G401 (cell line): ENCODE measurements at places on chromosomes 5 and 9.

DNA sequence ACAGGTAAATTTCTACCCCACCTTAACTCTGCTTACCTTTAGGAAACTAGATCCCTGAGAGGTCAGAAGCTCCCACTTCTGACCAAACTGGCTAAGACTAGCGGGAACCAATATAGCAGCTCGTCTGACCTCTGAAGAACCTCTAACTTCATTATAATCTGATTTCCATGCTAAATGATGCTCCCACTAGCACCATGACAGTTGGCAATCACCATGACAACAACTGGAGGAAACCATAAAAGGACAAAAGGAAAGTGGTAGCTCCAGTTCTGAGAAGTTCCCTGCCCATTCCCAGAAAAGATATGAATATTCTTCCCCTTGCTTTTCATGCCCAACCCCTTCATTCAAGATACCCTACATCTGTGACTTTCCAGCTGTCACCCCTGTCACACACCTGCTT lies 483.3 kb downstream of the CTNND2 start:
- no peak for DNase-seq

DNA sequence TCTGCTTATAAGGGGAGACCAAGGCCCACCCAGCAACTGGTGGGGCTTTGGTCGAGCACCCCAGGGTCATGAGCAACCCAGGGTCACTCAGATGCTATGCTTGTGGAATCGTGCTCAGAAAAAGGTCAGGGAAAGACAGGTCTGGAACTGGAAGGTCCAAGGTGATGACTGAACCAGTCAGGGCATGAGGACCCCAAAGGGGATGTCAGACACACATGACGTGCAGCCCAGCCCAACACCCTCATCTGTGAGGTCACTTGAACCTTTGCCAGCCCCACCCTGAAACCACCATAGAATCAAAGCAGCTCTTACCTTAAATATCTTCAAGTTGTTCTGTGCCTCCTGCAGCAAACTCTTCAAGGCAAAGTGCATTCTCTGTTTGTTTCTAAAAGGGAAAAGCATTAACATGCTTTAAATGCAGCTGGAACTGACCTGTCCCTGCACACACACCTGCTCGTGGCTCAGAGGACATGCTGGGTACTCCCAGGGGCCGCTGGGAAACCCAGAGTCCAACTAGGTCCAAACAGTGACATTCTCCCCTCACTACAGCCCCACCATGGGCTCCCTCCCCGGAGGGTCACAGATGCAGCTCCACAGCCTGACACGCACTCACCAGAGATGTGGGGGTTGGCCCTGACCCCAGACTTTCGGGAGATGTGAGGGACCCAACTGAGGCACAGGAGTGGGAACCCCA lies 29.4 kb downstream of the IPPK start:
- no peak for DNase-seq

GRCh38 chr9:97617939-97618416 lies 15.2 kb downstream of the TSTD2 start:
- DNase-seq = no peak

GRCh38 chr5:129963359-129963758 lies 59.1 kb downstream of the CHSY3 start:
- DNase-seq = no peak
